ENCODE measurements at places on chromosomes 1 and 21.

DNA sequence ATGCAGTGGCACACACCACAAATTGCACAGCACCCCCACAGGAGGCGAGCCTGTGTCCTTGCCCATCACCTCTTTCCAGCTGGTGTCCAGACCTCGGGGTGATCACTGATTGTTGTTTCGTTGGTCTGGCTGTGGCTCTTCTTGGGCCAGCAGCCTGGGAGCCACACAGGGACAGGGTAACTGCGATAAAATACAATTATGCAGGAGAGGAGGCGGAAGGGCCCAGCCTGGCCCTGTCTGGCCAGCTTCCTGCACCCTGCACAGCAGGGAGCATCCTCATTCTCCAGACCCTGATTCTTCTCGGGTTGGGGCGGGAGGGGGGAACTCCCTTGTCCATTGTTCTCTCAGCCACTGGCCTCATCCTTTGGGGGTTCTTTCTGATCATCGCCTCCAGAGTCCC, 83.6 kb downstream of the ADARB1 start:
- DNase-seq, result no peak

DNA sequence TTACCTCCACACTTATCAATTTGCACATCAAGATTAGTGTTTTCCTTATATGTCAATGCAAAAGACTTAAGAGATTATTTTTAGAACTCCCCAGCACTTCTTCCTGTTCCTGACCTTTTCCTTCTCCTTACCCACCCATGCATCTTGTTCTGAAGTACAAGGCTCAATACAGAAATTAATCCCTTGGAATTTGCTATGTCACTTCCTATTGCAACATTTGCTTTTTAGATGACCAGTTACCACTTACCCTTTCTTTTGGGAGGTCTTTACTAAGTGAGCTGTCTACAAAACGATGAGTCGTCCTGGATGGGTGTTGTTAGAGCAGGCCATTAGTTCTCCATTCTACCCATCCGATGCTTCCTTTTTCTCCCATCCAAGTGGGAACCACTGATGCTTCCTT, 221.2 kb downstream of the FMN2 start:
- DNase-seq, result no peak

GRCh38 chr1:78721136-78721535, 71.5 kb downstream of the IFI44 start:
- no peak for DNase-seq

DNA sequence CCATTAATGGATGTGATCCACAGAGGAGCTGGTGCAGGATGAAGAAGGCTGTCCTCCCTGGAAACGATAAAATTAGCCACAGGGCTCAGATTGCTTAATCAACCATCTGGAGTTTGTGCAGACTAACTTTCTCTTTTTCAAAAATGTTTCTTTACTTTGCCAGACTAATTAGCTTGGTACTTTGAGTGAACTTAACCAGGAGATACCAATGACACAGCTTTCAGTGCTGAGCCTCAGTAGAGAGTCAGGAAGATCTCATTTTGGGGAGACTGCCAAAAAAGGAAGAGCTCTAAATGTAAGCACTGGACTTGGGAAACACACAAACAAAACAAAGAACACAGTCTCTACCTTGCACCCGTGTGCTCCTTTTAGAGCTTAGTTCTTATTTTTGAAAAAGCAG, 248.1 kb upstream of the DEPDC1 start:
- DNase-seq, result no peak

DNA sequence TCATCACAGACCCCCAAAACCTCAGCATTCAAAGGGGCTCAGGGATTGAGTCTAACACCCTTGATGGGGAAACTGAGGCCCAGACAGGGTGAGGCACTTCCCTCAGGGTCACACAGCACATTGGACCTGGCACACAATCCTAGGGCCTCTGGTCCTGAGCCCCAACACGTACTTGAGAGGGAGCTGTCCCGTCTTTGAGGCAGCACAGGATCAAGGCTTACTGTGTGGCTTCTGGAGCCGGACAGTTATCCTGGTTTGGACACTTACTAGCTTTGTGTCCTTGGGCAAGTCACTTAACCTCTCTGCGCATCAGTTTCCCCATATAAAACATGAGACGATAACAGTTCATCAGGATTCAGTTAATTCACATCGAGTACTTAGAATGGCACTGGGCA, 26.5 kb downstream of the RUNX3 start:
- DNase-seq, result no peak

DNA sequence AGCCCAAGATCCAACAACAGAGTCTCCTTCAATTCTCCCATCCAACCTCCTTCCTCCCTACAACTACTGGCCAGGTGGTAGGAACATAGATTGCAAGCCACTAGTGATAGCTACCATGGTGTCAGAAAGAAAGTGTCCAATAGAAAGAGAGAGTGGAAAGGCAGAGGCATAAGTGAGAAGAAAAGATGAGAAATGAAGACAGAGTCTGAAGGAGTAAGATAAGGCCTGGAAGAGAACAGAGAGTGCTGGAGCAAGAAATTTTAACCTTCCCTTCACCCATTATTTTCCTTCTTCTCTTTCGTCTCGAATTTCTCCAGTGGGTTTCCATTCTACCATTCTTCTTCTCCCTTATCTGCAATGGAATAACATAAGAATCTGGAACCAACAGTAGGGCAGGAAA, 57.9 kb downstream of the CDC42BPA start:
- DNase-seq, result no peak

GRCh38 chr1:213119794-213120193, 68.8 kb downstream of the RPS6KC1 start:
- no peak for DNase-seq
